ENCODE measurements at places on chromosomes 1 and 21.

- DNase-seq = no peak
Measured at GRCh38 chr1:1185101-1185765, 11.6 kb downstream of the TTLL10 start.

GRCh38 chr1:27970401-27970800 is 10.6 kb downstream of the XKR8 start:
- DNase-seq = no peak

DNA sequence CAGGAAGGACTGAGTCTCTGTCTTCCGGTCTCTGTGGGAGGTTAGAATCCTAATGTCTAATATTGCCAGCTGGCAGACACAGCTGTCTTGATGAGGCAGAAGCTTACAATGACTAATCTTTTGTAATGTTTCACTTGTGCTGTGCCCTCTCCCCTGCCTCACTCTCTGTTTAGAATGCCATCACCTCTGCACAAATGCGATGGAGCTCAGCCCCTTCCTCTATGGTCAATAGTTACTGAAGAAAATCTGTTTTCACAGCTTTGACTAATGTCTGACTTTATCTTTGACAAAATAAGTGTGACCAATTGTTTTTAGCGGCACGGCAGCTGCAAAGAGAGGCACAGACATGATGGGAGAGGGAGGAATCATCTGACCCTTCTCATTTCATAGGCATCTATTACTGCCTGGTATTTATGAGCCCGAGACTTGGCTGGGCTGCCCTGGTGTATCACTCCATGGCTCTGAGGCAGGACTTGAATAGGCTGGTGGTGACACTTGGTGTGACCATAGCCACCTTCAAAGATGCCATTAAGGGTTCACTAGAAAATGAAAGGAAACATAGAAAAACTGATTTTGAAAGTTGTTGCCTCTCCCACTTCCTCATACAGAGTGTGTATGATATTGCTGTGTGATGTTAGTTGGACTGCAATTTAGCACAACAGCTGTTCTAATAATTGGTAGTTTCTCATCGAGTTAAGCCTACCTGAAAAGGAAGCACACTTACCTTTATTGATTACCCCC is 163.2 kb upstream of the NBPF11 start:
- DNase-seq = no peak

GRCh38 chr1:10909697-10910680 is 102.5 kb upstream of the TARDBP start:
- peak; percentile 69 for DNase-seq

DNA sequence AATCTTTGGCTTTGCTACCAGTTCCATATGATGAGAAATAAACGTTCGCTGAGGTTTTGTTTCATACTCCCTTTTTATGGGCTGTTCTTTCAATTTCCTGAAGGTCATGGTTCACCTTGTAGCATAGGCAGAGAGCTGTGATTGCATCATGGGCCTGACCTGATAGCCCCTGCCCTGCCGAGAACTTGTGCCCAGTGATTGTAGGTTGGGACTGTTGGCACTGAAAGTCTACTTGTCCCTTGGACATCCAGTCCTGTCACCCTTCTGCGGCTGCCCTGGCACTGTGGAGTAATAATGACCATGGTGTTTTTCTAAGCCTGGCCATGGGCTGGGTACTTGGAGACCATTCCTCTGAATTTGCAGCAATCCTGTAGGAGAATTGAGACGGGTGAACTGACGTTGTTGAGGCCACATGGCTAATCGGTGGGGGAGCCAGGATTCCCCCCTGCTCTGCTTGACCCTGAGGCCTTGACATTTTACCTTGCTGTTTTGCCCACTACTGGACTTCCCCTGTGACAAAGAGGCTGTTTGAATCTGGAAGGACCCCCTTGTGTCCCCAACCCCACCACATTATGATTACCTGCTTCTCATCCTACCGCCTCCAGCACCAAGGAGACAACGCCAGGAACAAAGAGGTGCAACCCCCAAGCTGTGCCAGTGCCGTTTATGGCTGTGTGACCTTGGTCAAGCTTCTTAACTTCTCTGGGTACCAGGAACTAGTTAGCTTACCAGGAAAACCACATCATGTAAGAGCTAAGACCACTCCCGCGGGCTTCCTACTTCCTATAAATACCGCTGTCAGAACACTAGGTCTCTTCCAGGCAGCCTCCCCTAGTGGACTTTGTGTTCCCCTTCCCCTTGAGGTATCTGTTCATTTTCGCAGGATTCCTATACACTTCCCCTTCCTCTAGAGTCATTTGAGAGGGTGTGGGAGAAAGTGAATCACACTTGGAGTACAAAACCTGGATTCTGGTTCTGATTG is 23.4 kb downstream of the SESN2 start:
- DNase-seq = no peak

Measured in CD4-positive, alpha-beta T cell treated with Interleukin-2 at 100 ng/mL for 4 hours (primary cell).